ENCODE measurements at places on chromosomes 5 and 9.

DNA sequence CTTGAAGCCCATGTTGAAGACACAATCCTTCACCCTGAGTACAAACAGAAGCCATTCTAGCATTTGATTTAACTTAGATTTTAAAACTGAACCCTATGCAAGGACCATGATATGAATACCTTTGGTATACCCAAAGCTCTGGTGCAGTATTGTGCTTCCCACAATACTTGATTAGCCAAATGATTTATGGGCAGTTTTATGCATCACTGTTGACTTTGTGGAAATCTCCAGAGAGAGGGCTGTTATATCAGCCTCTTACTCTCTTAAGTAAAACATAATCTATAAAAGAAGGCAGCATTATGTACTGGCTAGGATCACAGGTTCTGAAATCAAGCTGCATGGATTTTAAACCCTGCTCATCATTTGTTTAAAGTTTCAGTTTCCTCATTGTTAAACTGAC lies 762.8 kb downstream of the EFNA5 start:
- no peak for DNase-seq

DNA sequence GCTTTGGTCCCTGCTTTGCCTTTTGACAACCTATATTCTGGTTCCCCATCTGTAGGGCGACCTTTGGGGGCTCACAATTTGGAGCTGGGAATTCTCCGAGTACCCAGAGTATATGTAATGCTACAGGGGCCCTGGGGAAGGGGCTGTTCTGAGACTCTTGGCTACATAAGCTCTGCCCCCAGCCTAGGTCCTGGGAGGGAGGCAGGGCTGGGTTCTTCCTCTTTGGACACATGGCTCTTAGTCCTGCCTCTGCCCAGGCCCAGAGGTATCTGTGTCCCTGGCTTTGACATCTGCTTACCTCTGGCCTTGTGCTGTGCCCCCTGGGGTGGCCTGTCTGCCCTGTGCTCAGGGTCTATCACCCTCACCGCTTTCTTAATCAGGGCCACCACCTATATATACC lies 181.6 kb downstream of the CACNA1B start:
- DNase-seq = no peak

DNA sequence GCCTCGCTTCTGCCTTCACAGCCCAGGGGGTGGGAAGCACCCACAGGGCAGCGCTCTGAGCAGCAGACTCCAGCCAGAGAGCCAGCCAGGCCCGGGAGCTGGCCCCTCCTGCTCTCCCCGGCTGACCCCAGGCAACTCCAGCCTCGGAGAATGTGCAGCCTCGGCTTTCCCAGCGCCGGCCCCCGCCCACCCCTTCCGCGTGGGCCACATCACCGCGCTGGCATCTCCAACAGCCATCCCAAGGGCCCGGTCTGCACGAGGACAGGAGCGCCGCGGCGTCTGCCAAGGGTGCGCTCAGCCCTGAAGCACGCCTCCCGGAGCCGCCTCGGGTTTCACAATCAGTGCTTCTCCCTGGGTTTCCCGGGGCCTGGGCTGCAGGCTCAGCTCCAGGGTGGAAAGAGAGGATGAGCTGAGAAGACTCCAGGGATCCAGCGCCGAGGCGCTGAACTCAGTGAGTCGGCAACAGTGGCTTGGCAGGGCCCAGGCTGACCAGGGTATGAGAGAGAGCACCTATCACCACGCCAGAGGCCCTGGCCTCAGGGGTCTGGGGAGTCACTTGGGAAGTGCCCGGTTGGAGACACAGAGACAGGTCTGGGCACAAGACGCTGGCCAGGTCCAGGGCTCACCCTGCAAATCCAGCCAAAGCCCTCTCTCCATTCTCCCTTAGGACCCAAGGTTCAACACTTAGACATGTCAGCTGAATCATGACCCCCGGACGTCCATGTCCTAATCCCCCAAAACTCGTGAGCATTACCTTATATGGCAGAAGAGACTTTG lies 79.6 kb downstream of the ADAMTS2 start:
- DNase-seq = no peak

DNA sequence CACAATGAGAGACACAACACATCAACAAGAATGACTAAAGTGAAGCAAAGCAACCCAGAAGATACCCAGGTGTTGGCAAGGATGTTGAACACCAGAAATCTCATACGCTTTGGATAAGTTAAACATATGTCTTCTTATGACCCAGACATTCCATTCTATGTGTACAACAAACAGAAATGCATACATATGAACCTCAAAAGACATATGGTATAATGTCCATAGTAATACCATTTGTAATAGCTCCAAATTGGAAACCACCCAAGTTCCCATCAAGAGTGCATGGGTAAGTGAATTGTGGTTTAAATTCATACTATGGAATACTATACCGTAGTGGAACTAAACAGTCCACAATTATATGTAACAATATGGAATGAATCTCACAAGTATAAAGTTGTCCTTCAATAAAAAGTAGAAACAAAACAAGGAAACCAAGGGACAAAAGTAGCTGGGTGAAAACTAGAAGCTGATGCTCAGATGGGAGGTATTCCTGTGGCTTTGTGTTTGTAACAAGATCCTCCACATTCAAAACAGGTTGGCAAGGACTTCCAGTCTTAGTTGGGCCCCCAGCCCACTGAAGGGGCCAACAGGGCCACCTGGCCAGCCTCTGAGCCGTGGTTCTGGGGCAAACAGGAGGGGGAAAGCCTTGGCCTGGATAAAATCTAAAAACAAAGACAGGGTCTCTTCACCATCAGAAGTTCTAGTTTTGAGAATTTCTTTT lies 171.8 kb upstream of the PITX1 start:
- DNase-seq = no peak

DNA sequence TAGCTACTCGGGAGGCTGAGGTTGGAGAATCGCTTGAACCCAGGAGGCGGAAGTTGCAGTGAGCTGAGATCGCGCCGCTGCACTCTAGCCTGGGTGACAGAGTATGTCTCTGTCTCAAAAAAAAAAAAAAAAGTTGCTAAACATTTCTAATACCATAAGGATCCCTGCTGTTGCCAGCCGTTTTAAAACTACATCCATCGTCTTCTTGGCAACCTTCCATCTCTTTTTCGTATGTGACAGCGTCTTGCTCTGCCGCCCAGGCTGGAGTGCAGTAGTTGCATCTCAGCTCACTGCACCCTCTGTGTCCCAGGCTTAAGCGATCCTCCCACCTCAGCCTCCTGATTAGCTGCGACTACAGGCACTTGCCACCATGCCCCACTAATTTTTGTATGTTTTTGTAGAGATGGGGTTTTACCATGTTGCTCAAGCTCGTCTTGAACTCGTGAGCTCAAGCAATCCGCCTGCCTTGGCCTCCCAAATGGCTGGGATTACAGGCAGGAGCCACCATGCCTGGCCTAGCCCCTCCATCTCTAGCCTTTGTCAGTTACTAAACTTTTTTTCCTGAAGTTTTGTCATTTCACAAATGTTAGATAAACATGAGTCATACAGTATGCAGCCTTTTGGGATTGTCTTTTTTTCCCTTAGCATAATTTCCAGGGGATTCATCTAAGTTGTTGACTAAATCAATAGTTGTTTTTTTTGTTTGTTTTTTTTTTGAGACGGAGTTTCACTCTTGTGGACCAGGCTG lies 13.5 kb downstream of the NSD1 start:
- DNase-seq = no peak

GRCh38 chr5:78574131-78574673 lies 74.4 kb downstream of the LHFPL2 start:
- no peak for DNase-seq

DNA sequence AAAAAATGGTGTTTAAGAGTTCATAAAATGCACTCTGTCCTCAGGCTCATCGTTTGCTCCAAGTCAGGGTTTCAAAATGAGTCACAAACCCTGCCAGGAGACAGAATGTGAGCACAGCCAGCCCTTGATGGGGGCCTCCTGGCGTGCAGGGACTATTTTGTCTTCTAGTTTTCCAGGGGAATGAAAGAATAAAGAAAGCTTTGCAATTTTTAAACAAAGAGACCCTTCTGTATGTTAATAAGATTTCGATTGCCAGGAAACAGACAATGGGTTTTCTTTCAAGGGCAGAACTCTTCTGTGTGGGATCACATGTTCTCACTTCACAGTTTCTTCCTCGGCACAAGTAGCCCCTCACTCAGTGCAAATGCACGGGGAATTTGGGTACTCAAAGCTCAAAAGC lies 121.4 kb upstream of the C6 start:
- DNase-seq = no peak

- DNase-seq = no peak
Observed at GRCh38 chr5:118522626-118523025, 465.7 kb downstream of the DTWD2 start.

DNA sequence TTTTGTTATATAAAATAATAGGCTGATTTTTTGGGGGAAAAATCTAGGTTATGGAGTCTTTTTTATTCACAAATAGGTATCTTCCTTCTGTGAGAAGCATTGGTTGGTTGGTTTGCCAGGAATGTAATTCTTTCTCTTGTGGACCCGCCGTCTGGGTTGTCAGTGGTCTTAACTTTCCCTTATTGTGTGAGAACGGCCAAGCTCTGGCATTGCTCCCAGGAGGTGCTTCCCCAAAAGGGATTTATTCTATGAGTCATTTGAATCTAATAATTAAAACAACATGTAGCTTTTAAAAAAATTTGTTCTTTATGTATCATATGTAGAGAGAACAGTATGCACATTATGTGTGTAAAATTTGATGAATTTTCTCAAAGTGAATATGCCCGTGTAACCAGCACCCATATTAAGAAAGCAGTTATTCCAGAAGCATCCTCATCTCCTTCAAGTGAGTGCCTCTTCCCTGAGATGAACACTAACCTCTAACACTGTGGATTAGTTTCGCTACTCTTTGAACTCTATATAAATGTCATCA lies 114.4 kb downstream of the MAST4 start:
- no peak for DNase-seq

GRCh38 chr9:88972401-88972800 lies 18.9 kb upstream of the S1PR3 start:
- no peak for DNase-seq

DNA sequence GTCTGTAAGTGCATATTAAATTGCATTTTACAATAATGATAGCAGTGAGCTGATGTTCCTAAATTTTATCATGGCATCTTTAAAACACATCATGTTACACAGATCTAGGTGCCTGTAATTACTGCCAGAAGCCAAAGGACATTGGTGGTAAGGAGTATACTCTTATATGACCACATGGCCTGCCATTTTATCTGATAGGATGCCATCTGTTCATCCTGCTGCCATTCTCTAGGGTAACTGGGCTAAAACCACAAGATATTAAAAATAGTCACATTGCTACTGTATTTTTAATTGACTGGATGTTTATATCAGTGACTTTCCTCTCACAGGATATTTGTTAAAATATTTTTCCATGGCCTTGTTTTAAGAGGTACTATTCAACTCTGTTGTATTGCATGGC lies 53.1 kb downstream of the HCN1 start:
- no peak for DNase-seq

- no peak for DNase-seq
Observed at GRCh38 chr5:140565780-140566095, 1.1 kb downstream of the SLC35A4 start.

- no peak for DNase-seq
Observed at GRCh38 chr5:179243333-179243732, 101.9 kb downstream of the ADAMTS2 start.

- DNase-seq = no peak
Observed at GRCh38 chr5:147190331-147190730, 44.5 kb upstream of the STK32A start.
